ENCODE measurements at places on chromosomes 6 and 20.

DNA sequence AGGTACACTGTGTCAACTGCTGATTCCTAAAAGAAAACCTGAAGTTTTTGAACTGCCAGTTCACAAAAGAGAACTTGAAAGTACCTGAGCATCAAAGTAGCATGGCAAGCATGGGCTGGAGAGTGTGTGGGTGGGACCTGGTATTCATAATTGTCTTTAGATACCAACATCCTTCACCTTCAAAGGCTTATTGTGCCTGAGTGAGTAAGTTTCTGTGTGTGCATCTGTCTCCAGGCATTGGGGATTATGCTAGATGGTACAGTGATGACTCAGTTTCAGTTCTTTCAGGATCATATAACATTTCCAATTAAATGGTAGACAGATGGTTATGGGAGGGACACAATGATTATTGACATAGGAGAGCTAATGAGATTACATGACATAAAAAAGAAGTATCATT, 238.5 kb downstream of the ZFAND3 start:
- DNase-seq = peak; percentile 20

- DNase-seq = no peak
Measured at GRCh38 chr6:159813781-159814180, 13.7 kb downstream of the PNLDC1 start.

DNA sequence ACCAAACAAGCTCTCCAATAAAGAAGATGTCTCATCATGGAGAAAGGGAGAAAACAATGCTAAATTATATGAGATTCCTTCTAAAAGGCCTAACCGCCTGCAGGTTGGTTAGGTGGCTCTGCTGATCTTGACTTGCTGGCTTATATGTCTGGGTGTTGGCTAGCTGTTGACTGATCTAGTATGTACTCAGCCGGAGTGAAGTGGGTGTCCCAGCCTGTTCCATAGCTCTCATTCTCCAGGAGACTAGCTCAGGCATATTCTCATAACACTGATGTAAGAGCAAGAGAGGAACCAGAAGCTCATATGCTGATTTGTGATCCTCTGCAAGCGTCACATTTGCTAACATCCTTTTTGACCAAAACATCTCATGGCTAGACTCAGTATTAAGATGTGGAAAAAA, 473.0 kb downstream of the BMP2 start:
- no peak for DNase-seq

DNA sequence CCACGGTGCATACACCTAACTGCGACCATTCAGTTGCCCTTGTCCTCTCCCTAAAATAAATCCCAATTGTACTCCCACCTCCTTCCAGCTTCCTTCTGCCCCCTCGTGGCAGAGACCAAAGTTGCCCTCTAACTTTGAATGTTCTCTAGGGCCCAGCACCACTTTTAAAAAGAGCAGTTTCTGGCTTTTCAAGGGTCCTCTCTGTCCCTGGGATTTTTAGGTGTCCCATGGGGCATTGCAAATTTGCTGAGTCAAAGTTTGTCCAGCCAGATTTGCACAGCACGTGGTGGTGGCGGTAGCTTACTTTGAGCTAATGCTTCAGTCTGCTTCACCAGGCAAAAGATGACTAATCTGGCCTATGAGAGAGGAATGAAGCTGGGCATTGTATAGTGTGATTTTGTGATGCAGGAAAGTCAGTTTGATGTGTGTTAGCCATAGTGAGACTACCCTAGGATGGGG, 100.2 kb downstream of the PERP start:
- DNase-seq = peak; percentile 0

DNA sequence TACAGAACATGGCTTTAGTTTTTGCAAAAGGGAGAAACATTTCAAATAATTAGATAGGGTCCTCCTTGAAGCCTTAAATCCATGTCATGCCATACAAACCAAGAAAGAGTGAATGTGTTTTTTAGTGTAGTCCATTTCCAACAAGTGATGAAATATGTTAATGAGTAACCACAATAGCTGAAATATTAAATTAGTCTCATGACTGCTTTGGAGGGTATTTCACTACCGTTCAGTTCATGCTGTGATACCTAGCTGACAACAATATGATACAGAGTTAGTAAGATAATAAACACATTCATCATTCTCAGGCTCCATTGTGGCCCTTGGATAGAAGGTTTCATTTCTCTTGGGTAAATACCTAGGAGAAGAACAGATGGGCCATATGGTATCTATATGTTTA, 5.8 kb upstream of the ID4 start:
- no peak for DNase-seq

- DNase-seq = no peak
Measured at GRCh38 chr20:47490795-47491194, 10.9 kb upstream of the NCOA3 start.

DNA sequence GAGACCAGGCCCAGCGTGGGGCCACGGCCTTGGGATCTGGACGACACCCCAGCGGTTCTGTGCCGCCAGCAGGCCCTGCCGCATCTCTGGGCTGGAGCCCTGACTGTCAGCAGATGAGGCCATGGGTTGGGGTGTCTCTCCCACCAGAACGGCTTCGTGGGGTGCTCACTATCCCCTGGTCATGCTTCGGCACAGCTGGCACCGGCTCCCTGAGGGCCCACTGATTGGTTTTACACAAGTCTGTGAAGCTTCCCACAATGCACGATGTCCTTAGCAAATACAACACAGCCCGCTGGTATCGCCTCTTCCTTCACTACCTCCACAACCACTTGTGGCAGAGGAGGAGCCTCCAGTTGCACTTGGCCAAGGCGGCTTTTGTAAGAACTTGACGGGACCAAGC, 94.3 kb downstream of the THBS2 start:
- no peak for DNase-seq

DNA sequence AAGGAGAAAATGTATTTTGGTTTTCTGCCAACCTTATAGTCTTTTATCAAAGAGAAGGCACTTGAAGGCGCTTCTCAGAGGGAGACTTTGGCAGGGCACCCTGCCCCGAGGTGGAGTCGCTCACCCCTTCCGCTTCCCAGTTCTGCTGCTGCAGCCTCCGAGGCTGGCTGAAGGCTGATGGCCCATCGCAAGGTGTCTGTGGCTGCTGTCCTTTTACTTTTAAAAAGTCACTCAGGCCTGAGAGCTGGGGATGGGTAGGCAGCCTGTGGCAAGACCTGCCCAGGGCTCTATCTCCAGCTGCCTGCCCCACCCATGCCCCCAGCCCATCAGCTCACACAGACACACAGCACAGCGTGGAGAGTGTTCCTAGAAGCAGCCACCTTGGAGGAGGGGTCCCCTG, 206.6 kb upstream of the CST7 start:
- no peak for DNase-seq

DNA sequence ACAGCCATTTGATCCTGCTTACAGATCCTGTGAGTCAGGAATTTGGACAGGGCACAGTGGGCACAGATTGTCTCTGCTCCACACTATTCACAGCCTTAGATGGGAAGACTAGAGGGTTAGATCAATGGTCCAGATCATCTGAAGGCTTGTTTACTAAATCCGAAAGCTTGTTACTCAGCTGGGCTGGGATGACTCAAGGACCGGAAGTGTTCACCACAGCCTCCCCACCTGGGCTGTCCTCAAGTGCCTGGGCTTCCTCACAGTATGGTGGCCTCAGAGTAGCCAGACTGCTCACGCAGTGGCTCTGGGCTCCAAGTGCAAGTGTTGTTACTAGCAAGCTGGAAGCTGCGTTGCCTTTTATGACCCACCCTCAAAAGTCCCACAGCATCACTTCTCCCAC, 75.4 kb upstream of the INSM1 start:
- DNase-seq = no peak

DNA sequence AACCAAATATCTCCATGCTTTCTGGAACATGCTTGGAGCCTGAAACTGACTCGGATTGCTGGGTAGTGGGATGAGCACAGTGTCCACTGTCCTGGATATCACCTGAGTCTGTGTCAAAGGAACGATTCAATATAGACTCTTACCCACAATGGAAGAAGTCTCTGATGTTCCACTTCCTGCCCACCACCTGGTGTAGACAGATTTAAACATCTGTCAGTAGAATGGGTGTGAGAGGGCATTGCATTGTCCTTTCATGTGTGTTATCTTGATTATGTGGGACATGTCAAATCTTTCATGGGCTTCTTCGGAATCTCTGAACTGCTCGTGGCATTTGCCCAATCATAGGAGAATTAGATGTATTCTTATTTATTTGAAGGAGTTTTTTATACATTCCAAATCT, 20.8 kb downstream of the ULBP3 start:
- DNase-seq = no peak

DNA sequence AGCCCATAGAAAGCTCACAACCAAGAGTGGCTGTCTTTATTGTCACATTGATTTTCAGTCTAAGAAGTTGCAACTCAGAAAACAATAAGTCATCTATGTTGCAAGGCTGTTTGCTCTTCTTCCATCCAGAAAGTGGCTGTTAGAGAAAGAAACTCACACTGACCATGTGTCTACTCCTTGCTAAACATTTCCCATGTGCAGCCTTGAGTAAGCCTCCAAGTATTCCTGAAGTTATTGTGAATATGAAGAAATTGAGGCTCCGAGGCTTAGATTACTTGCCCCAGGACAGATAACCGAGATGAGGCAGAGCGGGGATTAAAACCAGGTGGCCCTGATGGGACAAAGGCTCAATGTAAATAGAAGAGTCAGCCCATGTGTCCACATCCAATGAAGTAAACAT, 105.0 kb downstream of the SPTLC3 start:
- DNase-seq = no peak

- DNase-seq = peak; percentile 95
Measured at GRCh38 chr6:105596284-105596755, 193.4 kb upstream of the PREP start.

GRCh38 chr20:25297141-25297905, 49.4 kb downstream of the PYGB start:
- DNase-seq = no peak

DNA sequence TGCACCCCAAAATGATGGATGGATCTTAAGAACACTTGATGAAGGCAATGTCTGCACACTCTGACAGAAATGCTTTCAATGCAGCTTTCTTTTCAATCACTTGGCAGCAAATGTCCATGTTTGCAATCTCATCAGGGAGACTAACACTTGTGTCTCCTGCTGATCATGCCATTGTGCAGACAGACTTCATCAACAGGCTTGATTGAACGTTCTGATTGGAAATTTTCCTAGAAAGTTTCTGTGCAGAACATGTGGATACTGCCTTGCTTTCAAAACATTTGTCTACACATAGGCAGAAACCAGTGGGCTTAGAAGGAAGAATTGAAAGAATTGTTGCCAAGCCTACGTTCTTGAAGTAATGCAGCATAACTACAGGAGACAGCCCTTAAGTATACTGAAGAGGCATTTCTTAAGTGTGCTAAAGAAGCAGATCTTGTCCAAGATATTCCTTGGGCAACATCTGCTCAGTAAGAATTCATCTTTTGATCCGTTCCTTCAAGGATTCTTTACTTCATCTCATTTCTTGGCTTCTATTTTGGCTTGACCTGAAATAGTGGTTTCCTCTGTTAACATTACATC, 120.4 kb upstream of the PLCB4 start:
- DNase-seq = no peak

GRCh38 chr6:32635526-32636123, 1.6 kb upstream of the HLA-DQA1 start:
- DNase-seq = no peak

GRCh38 chr6:15901141-15902115, 227.5 kb upstream of the MYLIP start:
- no peak for DNase-seq

DNA sequence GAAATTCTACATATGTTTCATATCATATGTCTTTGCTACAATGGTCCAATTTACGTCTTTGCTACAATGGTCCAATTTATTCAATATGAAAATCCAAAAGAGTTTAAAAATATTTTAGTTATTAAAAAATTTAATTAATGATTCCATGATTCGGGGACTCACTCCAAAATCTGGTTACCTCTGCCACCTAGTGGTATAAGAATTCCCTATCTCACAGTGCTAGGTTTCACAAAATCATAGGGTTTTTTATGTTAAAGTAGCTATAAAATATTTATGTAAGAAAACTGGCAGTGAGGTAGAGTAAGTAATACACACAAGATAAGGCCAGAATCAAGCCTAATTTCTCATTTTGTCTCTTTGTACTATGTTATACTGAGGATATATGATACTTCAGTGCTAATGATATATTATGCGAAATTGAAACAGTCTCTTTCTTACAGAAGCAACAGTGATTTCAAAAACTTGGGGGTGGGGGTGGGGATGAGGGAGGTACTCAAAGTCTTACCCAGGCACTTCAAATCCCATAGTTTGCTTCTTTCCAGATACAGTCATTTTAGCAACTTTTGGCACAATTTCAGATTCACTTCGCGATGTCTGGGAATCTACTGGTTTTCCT, 52.3 kb downstream of the HBS1L start:
- DNase-seq = no peak

- DNase-seq = no peak
Measured at GRCh38 chr20:59933296-59933848, at the start of gene SYCP2. TSS of gene SYCP2 (minus strand) at chr20:59933637. CDS start at chr20:59922413, 11,224 bp downstream.

- DNase-seq = no peak
Measured at GRCh38 chr20:6178537-6178936, 55.7 kb upstream of the FERMT1 start.

DNA sequence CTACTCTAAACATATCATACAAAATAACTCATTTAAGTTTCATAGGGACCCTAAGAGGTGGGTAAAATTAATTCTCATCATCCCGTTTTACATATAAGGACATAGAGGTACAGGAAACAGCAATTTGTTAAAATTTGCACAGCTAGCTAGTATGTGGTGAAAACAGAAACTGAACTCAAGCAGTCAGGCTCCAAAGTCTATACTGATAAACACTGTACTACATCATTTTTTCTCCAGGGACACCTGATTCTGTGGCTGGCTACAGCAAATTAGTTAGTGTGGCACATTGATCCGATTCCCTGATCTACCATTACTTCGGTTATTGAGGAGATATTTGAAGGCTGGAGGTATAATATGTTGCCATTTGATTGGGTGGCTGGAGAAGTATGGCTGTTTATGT, 36.2 kb upstream of the E2F3 start:
- no peak for DNase-seq

GRCh38 chr6:55088902-55089301, 85.4 kb upstream of the HCRTR2 start:
- DNase-seq = no peak

GRCh38 chr6:35810971-35811698, 6.0 kb downstream of the LHFPL5 start:
- peak; percentile 15 for DNase-seq

GRCh38 chr6:30881392-30882203, 2.7 kb upstream of the DDR1 start:
- no peak for DNase-seq

GRCh38 chr20:62030834-62031434, 34.7 kb downstream of the TAF4 start:
- no peak for DNase-seq
